GM04504 (cell line): ENCODE measurements at places on chromosomes 11 and 22.

DNA sequence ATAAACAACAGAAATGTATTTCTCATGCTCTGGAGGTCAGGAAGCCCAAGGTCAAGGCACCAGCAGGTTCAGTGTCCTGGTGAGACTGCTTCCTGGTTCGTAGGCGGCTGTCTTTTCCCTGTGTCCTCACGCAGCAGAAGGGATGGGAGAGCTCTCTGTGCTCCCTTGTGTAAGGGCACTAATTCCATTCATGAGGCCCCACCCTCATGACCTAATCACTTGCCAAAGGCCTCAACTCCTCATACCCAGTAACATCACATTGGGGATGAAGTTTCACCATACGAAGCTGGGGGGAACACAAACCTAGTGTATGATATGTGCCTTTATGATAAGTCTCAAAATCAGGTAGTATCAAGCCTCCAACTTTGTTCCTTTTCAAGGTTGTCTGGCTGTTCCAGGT, 38.6 kb upstream of the PANX2 start:
- no peak for DNase-seq

DNA sequence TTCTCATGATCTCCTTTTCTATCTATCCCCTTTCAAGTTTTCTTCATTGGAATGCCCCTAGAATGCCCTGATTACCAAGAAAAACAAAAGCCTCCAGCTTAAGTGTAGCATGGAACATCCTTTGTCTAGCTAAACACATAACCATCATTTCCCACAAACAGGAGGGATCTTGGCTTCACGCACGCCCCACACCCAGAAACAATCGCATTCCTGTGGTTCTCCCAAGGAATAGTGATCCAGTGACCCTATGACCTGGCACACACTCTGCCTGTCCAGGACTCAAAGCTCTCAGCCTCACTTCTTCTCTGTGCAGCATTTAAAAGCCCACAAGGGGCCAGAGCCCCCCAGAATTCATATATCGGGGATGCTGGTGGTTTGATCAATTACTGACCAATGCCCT, 9.3 kb upstream of the POU2AF1 start:
- DNase-seq: no peak

GRCh38 chr11:16310943-16311342, 45.4 kb downstream of the SOX6 start:
- DNase-seq: no peak

- peak; percentile 79 for DNase-seq
Measured at GRCh38 chr22:29031227-29032011, 30.2 kb downstream of the C22orf31 start.

- no peak for DNase-seq
Measured at GRCh38 chr11:94515398-94515797, 3.1 kb downstream of the C11orf97 start.

GRCh38 chr11:131356206-131356605, 14.2 kb upstream of the NTM start:
- no peak for DNase-seq

- no peak for DNase-seq
Measured at GRCh38 chr11:96664110-96664509, 274.3 kb downstream of the JRKL start.

DNA sequence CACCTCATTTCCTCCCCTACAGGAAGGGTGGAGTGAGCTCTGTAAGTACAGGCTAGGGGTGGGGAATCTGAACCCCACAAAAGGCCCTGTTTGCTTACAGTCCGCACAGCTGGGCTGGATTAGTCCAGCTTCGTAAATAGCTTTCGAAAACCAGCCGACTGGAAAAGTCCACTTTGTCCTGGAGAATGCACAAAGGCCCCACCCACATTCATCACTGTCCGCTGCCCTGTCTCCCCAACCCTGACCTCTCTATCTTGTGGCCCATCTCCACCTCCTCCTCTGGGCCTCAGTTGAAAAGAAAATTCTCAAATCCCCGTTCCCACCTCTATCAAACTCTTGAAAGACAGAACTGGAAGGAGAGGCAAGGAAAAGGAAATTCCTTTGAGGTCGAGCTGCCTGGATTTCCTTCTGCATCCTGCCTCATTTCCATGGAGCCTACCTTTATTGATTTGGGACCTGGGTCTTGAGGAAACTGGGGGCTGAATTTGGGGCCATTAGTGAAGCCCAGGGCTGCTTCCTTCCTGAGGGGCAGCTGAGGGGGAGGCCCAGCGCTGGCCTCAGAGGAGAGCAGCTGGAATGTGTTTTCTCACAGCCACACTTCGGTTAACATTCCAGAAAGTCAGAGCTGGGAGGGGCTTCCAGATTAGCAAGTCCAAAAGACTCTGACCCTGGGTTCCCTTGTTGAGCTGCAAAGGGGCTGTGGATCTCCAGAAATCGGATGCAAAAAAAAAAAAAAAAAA, 147.6 kb downstream of the FBXO7 start:
- peak; percentile 71 for DNase-seq

DNA sequence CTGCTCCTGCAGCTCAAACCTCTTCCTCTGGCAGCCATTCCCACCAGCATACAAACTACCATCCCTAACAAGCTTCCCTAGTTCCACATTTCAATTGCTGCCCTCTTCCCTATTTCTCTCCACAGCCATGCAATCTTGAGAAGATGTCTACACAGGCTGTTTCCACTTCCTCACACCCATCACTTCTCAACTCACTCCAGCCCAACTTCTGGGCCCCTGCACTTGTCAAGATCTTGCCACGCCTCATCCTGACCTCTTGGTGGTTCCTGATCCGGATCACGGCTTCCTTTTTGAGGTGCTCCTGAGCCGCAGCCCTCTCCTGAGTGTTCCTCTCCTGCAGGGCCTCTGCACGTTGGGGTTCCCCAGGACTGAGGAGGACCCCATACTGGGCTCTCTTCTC, 22.6 kb downstream of the RPL27A start:
- DNase-seq: no peak

DNA sequence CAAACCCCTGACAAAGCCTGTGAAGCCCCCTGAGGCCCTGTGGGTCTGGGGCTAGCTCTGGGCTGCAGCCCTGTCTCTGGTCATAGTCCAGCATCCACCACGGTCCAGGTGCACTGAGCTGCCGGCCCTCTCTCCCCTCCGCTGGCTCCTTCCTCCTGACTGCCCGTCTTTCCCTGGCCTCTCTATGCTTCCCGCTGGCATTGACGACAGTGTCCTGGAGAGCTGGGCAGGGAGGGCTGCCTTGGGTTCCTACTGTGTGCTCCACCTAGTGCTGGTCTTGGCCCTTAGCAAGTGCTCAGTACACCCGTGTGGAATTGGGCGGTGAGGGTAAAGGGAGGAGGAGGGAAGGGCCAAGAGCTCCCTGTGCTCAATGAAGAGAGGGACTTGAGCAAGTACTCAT, 868 bp upstream of the MYEOV start:
- no peak for DNase-seq

DNA sequence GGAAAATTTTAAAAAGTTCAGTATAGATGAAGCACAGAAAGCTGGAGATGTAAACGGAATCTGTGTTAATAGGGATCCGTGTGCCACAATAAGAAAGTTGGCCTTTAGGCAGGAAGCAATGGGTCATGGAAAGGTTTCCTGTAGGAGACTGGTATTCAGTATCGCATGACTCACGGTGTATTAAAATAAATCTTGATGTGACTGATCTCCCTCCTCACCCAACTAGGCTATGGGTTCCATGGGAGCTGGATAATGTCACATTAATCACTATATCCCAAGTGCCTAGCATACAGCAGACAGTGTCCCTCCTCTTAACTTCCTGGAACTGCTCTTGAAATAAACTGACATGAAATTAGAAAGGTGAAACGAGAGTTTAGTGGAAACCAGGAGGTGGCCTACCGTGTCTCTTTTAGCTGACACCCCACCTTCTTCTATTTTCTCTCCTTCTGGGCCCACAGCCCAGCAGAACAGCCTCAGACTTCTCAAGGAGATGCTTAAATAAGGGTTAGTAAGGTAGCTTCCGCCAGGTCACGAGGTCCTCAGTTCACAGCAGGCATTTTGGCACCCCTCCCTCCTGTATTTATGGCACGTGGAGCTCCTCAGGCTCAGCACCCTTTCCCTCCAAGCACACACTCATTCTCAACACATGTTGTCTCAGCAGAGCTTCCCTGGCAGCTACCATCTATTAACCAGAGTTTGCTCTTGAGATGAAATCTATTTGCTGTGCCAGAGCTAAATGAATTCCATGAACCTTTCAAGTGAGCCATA, 118.8 kb downstream of the NXPE2 start:
- DNase-seq: no peak

DNA sequence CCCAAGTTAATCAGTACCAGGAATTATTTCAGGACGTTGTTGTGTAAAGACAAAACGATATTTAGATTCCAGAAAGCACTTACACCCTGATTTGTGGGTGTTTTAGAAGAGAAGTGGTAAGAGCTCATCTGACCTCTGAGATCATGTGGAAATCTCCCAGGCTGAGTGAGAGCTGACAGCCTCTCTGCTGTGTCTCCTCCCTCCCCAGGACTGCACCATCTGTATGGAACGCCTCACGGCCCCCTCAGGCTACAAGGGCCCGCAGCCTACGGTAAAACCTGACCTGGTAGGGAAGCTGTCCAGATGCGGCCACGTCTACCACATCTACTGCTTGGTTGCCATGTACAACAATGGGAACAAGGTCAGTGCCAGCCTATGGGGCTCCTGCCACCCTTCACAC, 20.0 kb downstream of the DTX4 start:
- no peak for DNase-seq

GRCh38 chr11:29432719-29433325, 584.0 kb downstream of the KCNA4 start:
- no peak for DNase-seq

- no peak for DNase-seq
Measured at GRCh38 chr11:43467958-43468357, 109.2 kb downstream of the TTC17 start.

DNA sequence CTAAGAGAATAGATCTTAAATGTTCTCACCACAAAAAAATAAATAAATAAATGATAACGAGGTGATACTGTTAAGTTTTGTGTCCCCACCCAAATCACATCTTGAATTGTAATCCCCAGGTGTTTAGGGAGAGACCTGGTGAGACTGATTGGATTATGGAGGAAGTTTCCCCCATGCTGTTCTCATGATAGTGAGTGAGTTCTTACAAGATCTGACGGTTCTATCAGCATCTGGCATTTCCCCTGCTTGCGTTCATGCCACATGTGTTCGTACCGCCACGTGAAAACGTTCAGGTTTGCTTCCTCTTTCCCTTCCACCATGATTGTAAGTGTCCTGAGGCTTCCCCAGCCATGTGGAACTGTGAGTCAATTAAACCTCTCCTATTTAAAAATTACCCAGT, 1514.8 kb upstream of the TENM4 start:
- DNase-seq: no peak

GRCh38 chr11:126214841-126215240, 3.3 kb downstream of the FAM118B start:
- no peak for DNase-seq

DNA sequence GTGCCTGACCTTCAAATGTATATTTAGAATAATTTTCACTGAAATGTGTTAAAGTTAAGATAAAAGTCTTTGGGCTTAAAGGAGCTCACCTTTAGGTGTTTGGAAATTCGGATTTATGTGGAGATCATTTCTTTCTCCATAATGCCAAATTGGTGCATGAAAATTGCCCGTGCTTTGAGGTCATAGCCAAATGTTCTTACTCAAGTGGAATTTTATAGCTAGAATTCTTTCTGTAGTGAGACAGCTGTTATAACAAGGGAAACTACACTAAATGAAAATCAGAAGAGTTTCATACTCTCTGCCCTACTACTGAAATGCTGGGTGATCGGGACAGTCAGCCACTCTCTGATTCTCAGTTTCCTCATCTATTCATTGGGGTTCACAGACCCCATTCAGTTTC, 89.5 kb upstream of the DBX1 start:
- DNase-seq: no peak

DNA sequence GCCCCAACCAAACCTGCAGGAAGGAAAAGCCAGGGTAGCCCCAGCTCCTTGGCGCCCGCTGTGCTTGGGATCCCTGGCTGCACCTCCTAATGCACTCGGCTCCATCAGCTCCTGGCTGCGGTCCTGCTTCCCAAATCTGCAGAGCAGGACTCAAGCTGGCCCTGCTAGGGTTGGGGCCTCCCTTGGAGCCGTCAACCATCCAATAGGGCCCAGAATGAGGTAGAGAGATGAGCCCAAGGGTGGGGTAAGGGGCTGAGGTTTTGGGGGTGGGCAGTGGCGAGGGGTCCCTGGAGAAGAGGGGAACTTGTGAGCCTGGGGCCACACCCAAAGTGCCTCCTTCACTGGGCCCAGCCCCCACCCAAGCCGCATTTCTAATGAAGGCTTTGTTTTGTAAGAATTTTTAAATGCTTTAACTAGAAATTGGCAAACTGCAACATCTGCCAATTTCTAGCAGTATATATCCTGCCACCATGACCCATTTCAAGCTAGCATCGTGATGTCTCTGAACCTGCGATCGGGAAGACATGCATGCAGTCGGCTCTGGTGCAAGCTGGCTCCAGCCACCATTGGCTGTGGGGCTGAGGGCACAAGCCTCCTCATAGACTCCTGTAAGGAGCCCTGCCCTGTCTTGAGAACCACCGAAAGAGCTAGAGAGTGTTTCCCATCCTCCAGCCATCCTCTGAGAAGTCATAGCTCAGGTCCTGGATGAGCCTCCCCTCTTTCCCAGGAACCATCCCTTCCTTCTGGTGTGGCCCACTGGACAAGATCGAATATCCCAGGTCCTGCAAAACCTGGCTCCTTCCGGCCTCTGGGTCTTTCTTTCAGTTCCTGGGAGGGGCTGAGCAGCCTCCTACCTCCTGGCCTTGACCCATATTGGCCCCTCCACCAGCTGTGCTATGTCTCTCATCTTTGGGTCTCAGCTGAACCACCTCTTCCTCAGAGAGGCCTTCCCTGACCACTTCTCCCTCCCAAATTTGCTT, 15.5 kb downstream of the C1QTNF6 start:
- DNase-seq: no peak

DNA sequence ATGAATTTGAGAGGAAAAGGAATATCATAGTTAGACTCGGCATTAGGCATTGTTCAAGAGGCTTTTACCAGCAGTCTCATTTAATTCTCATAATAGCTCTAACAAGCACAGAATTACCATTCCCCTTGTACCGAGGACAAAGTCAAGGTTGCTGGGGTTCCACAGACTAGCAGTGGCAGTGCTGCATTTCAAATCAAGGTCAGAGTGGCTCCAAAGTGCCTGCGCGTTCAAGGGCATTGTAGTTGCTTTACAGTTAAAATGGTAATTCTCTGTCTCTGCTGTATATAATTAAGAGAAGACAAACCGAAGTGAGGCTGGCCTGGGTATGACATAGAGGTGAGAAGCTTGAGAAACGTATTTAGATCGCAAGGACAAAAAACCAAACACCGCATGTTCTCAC, 40.4 kb upstream of the TP53AIP1 start:
- DNase-seq: no peak

- peak; percentile 88 for DNase-seq
Measured at GRCh38 chr11:94938095-94939055, 35.0 kb downstream of the CWC15 start.
